ENCODE measurements at places on chromosomes 7 and 10. TPM values are rescaled to one million over a fixed set of nuclear protein-coding genes. Genes with fewer than 3 reads are reported as not detected.

- DNase-seq: no peak
Observed at GRCh38 chr7:154746571-154747360, 256.2 kb downstream of the PAXIP1 start.

DNA sequence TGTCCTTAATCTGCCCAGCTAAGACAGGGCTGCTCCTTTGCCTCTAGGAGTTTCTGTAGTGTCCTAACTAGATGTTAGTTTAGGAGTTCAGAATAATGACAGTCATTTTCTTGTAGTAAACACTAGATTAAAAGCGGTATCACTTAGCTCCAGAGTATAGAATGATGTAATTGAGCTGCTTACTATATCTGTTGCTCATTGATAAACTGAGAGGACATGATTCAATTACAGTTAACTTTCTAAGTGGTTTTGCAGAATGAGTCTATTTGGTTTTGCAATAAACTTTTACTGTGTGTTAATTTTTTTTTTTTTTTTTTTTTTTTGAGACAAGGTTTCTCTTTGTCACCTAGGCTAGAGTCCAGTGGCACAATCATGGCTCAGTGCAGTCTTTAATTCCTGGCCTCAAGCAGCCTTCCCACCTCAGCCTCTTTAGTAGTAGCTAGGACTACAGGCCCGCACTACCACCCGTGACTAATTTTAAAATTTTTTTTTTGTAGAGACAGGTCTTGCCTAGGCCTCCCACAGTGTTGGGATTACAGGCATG, 1.8 kb downstream of the STMP1 start:
- DNase-seq: no peak

GRCh38 chr7:31192986-31193385, 140.9 kb downstream of the ADCYAP1R1 start:
- peak; percentile 52 for DNase-seq

DNA sequence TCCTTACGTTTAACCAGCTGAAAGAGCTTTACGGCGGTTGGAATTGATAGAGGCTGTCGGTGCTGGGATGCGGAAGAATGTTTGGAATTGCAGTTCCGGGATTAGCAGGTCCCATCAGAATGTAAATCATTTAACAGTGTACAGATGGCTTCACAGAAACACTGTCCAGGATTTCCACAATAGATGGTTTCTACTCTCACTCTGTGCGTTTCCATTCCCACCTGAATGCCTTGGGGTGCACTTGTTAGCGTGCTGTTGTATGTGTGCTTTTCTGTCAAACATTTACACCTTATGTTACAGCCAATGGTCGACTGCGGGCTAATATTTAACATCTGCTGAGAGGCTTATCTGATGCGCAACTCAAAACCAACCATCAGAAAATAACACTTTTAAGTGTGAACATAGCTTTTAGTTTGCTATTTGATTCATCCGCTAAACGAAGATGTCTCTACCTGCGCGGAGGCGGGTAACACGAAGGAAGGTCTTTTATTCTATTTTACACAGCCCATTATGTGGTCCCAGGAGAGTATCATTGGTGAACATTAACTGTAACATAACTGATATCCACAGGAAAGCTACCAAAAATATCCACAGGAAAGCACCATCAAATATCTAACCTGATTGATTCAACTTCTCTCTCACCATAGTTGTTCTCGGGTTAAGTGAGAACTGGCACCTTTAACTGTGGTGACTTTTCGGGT, 179.0 kb downstream of the PRPF18 start:
- DNase-seq: no peak

GRCh38 chr10:89206402-89207180, 526 bp downstream of the CH25H start:
- DNase-seq: peak; percentile 46

- no peak for DNase-seq
Observed at GRCh38 chr10:58967551-58968388, 208.7 kb upstream of the PHYHIPL start.

DNA sequence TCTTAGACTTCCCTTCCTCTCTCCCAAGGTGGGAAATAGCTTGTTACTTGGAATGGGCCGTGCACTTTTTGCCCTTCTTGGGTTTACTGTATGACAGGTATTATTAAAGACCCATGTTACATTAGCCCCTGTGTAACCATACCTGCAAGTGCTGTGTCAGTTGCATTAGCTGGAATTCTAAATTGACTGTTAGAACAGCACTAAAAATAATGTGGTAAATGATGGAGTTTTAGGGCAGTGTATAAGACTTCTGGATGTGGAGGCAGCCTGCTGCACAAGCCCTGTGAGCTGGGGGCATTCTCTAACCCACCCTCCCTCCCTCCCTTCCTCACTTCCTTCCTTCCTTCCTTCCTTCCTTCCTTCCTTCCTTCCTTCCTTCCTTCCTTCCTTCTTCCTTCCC, 52.7 kb downstream of the GALNT17 start:
- no peak for DNase-seq

DNA sequence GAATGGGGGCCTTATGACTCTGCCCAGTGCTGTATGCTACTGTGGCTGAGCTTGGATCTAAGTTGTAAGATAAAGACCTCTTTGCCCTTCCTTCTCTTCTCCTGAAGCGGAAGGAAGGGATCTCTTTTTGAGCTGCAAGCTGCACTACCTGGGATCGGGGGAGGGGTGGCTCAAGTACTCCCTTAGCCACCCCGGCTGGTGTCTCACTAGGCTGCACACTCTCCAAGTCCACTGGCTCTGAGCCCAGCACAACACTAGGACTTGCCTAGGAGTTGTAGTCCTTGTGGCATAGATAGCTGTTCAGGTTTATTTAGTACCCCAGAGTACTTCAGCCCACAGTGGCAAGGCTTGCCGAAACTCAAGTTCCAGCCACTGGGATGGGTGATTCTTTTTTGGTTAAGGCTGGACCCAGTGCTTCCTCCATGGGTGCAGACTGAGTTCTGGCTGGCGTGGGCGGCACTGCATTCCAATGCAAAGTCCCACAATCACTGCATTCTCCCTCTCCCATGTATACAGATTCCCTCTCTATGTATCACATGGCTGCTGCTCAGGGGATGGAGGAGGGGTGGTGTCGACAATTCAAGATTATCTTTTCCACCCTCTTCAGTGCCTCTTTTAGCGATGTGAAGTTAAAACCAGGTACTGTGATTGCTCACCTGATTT, 76.2 kb upstream of the SLC25A13 start:
- no peak for DNase-seq

- no peak for DNase-seq
Observed at GRCh38 chr7:94039368-94040035, 35.3 kb upstream of the BET1 start.

GRCh38 chr10:33652870-33653269, 318.4 kb upstream of the NRP1 start:
- no peak for DNase-seq

GRCh38 chr7:152312316-152312715, 123.5 kb downstream of the KMT2C start:
- DNase-seq: no peak

DNA sequence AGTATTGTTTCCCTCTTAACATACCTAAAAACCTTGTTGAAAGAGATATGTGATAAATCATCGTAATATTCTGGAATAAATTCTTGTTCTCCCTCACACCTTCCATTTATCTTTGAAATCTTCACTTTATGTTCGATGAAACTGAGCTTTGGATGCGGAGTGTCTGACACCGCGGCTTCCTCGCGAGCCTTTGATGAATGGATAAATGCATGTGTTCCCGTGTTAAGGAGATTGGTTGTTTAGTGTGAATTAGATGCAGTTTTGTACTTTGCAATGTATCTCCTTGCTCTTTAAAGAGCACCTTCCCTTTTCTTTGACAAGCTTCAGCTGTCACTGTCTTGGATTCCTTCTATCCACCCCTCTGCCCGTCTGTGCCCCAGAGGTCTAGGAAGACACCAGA, 138.1 kb downstream of the DOCK1 start:
- DNase-seq: no peak

DNA sequence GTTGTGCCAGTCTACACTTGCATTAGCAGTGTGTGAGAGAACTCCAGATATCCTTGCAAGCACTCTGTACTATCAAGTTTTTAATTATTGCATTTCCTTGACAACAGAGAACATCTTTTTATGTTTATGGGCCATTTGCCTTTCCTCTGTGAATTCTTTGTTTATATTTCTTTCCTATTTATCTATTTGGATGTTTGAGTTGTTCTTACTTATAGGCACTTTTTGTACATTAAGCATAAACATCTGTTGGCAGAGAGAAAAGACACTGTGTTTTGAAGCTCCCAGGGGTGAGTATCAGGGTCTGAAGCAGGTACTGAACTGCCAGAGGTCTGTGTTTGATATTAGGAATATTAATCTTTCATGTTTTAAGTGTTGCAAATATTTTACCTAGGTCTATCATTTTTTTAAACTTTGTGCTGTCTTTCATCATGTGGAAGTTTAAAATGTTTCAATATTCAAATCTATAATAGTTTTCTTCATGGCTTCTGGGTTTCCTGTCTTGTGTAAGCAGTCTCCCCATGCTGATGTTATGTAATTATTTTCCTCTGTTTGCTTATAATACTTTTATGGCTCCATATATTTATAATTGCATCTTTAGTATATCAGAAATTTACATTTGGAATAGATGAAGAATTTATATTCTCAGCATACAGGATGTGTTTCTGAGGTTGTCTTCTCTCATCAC, 17.7 kb upstream of the PDCD4 start:
- DNase-seq: no peak

GRCh38 chr10:127013211-127013656, 108.0 kb downstream of the DOCK1 start:
- DNase-seq: no peak

GRCh38 chr7:26369593-26369992, 77.9 kb downstream of the SNX10 start:
- DNase-seq: no peak

GRCh38 chr7:30249986-30250774, 34.2 kb upstream of the ZNRF2 start:
- no peak for DNase-seq

GRCh38 chr7:70590126-70590854, 541.7 kb upstream of the GALNT17 start:
- DNase-seq: no peak

DNA sequence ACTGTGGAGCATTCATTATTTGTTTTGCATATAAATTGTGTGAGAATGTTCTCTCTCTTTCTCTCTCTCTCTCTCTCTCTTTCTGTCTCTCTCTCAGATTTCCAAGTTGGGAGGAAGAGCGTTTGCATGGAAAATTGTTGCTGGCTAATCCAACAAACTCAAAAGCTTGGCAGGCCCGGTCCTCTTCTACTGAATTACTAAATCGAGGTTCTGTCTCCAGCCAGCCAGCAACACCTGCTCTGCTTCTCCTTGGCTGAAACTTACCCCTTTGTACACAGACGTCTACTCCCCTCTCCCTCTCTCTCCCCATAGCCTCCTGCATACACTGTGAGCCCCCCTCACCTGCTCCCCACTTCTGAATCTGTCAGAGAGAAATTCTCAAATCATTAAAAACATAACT, 996.4 kb upstream of the AUTS2 start:
- no peak for DNase-seq

- no peak for DNase-seq
Observed at GRCh38 chr7:415646-416525, 103.8 kb downstream of the PDGFA start.

DNA sequence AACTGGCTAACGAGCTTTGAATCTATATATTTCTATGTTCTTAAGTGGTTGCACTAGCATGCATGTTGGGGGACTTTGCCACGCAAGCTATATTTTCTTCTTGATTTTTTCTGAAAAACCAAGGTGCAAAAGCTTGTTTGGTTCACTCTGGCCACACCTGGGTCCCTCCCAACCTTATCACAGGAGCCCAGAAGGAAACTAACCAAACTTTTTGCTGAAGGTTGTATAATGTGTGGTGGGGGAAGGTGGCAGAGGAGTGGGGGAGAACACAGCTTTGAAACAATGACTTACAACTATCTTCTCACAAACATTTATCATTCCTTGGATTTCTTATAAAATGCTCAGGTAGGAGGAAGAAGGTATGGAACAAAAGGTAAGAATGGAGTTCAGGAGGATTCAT, 75.3 kb downstream of the TMEM168 start:
- no peak for DNase-seq

DNA sequence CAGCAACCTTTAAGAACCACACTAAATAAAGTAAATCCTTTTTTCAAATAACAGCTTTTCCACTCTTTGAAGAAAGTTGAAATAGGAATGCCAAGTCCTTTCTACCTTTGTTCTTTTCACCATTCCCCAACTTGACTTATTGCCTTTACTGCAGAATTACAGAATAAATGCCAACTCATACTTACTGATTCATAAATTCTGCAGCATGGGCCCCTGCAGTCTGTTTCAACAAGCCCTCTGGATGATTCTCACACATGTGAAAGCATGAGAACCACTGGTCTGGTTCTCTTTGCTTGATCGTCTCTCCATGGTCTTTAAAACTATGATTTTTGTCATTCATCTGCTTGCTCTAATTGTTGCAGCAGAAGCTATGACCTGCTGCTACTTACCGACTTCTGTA, 56.1 kb downstream of the HACD1 start:
- no peak for DNase-seq

DNA sequence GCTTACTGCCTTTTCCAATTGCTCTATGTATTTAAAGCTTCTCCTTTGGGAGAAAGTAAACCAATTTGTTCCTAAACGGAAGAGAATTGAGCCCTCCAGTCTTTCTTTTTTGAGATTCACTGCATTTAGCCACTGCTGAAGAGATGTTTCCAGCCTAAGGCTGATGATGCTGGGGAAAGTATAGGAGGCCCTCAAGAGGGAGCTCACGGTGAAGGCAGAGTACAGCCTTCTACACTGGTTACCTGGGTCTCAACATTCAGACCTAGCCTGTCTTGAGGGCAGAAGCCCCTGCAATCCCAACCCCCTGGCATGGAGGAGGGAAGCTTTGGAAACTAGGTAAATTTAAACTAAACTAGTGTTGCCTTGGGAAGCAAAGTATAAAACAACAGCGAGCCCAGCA, 316.7 kb upstream of the TPK1 start:
- no peak for DNase-seq

- DNase-seq: no peak
Observed at GRCh38 chr10:131670341-131670740, 230.5 kb upstream of the PPP2R2D start.

- DNase-seq: no peak
Observed at GRCh38 chr7:16923019-16923418, 41.2 kb upstream of the AGR3 start.

INA gene
- 2.0 TPM for total RNA-seq

MYOF gene
- total RNA-seq: 339 TPM

HOXA6 gene
- 8.5 TPM for total RNA-seq

OR13A1 gene
- 1.4 TPM for total RNA-seq

CREB5 gene
- total RNA-seq: 10.6 TPM

GARIN1A gene
- 6.4 TPM for total RNA-seq

CFAP58 gene
- 0.55 TPM for total RNA-seq

KLLN gene
- 2.1 TPM for total RNA-seq

CNPY1 gene
- not detected for total RNA-seq

PALD1 gene
- 11.0 TPM for total RNA-seq

Data from ureter (tissue), 1 donor.